Prostate gland (tissue), 2 donors: ENCODE measurements at places on chromosomes 7 and 10. TPM values are rescaled to one million over a fixed set of nuclear protein-coding genes. Genes with fewer than 3 reads are reported as not detected.

DNA sequence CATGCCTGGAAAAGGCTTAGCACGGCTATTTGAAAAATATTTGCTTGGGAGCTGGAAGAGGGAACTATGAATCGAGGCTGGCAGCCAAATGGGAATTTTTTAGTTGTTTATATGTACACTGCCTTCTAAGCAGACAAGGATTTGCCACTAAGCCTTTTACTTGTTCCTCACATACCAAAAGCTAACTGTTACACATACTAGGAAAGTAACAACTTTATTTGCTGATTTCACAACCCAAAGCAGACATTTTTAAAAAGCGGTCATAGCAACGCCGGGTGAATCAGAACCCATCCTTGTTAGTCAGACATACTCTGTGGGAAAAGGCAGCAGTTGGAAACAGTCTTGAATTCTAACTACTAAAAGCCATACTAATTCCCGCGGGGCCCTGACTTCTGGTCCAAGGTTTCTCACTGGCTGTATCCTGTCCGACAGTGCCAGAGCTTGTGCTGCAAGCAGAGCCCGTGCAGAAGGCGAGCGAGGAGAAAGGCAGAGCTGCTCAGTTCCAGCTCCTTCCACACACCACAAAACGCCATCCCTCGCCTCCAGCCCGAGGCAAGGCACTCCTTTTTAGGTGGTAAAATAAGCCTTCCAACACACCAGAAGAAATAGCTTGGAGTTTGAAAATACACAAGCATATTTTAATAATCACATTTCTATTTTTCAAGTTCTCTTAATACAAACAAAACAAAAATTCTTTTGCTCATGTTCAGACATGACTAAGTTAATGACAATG lies 89.2 kb downstream of the RNF216 start:
- H3K36me3 ChIP-seq = no peaks in the 10 kb centered on the region
- no peaks in the 10 kb centered on the region for H3K27me3 ChIP-seq
- peaks cover 55% of the 10 kb centered on the region for H3K4me1 ChIP-seq
- H3K4me3 ChIP-seq = no peak overlapping the region
- peak overlapping the region; percentile 69 for H3K27ac ChIP-seq

GRCh38 chr10:1324903-1325302 lies 268.7 kb downstream of the WDR37 start:
- no peaks in the 10 kb centered on the region for H3K27me3 ChIP-seq
- no peak for DNase-seq
- H3K4me3 ChIP-seq = no peak overlapping the region
- H3K4me1 ChIP-seq = no peaks in the 10 kb centered on the region
- no peak overlapping the region for H3K27ac ChIP-seq

GRCh38 chr7:95919556-95919955 lies 147.2 kb downstream of the DYNC1I1 start:
- H3K27me3 ChIP-seq = no peaks in the 10 kb centered on the region
- no peaks in the 10 kb centered on the region for H3K36me3 ChIP-seq

The GPC2 gene
- total RNA-seq = 1.7 TPM

The ADK gene
- total RNA-seq = 42.5 TPM

The ANKRD61 gene
- total RNA-seq = 0.74 TPM

The GBX1 gene
- not detected for total RNA-seq

The CALY gene
- not detected for total RNA-seq

The RNF32 gene
- total RNA-seq = 2.4 TPM

The C1QL3 gene
- total RNA-seq = not detected
